NCI-H187 (cell line): ENCODE measurements at places on chromosomes 4 and X.

GRCh38 chrX:108558217-108558616, 118.6 kb downstream of the COL4A5 start:
- no peak for DNase-seq

- no peak for DNase-seq
These were observed 278.4 kb upstream of the AGTR2 start for GRCh38 chrX:115892056-115892708.

GRCh38 chr4:2649604-2650114, 106.5 kb downstream of the TNIP2 start:
- DNase-seq, result no peak

GRCh38 chr4:60365176-60365575, 835.0 kb upstream of the ADGRL3 start:
- DNase-seq, result no peak

DNA sequence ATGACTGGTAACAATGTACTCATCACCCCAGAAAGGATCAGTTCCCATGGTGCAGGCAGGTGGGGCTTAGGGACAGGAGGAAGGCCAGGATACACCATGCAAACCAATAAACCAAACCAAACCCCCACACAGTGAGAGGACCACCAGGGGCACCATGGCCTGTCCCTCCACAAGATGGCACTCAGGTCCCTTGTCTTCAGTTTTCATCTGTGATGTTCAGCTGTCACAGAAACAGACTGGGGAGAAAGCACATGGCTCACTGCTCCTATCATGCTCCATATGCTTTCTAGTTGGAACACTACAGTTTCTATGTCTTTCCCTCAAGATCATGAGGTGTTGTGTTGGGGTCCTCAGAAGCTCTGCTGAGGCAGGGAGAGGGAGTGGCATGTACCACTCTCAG, 10.1 kb downstream of the HS3ST1 start:
- no peak for DNase-seq
